ENCODE measurements at places on chromosomes 4 and X.

DNA sequence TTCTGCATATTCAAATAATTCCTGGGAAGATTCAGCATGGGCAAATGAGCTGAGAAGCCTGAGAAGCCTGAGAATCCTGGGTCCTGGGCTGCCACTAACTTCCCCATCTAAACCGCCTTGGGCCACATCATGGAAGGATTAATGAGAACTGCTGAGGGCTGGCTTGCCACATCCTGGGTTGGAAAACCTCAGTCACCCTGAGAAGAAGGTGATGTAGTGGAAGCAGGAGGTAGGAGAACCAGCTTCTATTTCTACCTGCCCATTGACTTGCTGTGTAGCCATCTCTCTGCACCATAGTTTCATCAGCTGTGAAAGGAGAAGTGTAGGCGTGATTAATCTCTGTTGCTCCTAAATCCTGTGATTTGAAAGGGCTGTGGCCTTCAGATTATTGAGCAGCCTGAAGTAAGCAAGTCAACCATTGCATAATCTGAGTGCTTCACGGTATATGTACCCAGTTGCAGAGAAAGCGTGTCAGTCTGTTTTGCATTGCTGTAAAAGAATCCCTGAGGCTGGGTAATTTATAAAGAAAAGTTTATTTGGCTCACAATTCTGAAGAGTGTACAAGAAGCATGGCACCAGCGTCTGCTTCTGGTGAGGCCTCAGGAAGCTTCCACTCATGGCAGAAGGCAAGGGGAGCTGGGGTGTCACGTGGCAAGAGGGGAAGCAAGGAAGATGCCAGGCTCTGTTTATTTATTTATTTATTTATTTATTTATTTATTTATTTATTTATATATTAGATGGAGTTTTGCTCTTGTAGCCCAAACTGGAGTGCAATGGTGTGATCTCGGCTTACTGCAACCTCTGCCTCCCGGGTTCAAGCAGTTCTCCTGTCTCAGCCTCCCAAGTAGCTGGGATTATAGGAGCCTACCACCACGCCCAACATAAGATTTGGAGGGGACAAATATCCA is 140.9 kb upstream of the ATP6AP2 start:
- no peak for DNase-seq

GRCh38 chr4:34731070-34731469 is 1513.2 kb downstream of the ARAP2 start:
- DNase-seq, result no peak

GRCh38 chr4:112094330-112094729 is 50.9 kb upstream of the FAM241A start:
- DNase-seq, result no peak

DNA sequence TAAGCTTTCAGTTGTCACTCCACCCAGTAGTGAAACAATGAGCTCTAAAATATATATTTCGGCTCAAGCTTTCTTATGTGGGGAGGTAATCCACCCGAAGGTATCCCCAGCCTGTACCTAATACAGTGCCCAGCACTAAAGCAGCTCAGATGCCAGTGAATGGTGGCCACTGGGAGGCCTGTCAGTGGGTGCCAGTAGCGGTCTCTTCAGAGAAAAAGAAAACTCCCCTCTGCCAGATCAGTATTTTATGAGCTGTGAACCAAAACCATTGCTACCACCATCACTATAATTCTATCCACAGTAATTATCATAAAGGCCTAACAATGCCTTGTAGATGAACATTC is 835 bp upstream of the NFKB1 start:
- DNase-seq, result no peak

- DNase-seq, result no peak
These were observed 65.5 kb upstream of the TRIM2 start for GRCh38 chr4:153138736-153139135.

DNA sequence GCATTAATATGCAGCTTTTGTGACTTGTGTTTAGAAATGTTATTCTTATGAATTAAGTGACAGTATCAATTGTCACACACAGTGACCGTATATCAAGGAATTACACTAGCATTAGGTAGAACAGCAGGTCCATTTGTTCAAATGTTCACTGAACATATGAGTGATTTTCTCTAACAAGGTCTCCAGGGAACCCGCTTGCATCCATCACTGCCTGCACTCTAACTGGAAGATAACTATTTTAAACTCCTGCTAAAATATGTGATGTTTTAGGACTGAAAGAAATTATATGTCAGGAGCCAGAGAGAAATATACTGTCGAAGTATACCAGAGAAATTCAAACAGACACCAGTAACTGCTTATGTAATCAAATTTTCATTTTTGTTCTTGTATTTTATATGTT is 1395.7 kb downstream of the PCDH18 start:
- DNase-seq, result no peak
